ENCODE measurements at places on chromosomes 3 and 15.

GRCh38 chr3:52231502-52232278 lies 6.2 kb upstream of the TLR9 start:
- DNase-seq = peak; percentile 20

- no peak for DNase-seq
These were observed 834.5 kb downstream of the ZPLD1 start for GRCh38 chr3:103269287-103269686.

- DNase-seq = no peak
These were observed 81.5 kb downstream of the CPN2 start for GRCh38 chr3:194269610-194270145.

DNA sequence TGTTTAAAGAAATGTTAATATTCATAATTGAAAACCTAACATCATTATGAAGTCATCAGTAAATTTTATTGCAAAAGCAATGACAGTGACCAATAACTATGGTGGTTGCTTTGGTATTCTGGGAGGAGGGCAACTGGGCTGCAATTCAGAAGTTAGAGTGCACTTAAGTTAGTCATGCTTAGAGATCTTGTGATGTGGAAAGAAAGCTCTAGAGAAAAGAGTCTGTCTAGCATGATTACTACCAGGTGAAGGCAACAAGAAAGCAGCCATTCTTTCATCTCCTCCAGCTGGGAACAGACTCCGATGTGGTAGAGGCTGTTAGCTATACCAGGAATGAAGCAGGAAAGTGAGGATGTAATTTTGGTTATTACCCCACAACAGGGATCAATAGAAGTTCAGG lies 625.6 kb downstream of the SI start:
- DNase-seq = no peak

DNA sequence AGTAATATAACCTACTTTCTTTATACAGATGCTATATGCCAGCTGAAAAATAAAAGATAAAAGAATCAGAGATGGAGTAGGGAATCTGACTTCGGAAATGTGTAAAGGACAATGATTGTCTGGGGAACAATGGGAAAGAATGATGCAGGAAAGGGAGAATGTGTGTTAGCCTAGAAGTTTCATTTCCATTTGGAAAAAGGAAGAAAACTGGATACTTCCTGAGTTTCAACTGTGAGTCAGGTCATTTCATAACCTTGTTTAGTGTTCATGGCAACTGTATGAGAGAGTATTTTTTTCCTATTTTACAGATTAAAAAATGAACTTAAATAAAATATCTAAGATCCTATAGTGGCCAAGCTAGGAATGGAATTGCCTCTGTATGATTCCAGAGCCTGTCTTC lies 261.3 kb upstream of the NECTIN3 start:
- no peak for DNase-seq

DNA sequence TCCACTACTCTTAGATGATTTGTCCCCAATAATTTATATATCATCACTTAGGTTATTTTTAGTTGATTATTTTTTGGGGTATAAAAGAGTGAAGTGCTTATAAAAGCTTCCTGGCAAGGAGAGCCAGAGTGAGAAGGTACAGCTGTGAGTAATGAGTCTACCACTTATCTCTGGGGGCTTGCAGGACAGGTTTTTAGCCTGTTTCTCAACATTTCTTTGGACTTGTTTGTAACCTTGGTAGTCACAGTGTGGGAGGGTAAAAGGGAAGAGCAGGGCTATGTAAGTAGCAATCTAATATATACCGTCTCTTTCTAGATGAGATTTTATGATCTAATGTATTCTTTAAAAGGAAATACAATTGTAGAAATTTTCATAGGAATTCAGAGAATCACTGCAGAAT lies 321.3 kb upstream of the GOLIM4 start:
- no peak for DNase-seq

DNA sequence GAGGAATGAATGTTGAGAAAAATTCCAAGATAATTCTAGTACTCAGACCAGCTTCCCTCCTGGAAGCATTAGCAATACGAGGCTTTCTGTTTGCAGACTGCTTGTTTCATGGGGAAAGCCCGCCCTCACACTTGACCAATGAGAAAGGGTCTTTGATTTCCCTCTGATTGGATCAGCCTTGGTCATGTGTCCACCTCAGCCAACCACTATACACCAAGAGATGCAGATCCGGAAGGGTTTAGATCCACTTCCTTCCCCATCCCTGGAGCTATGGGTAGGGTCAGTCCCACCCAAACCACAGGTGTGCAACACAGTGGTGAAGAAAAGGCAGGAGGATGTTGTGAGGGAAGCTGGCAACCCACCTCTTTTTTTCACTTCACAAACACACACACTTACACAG lies 154.7 kb downstream of the SV2B start:
- DNase-seq = no peak

GRCh38 chr3:96175500-96175899 lies 638.9 kb upstream of the EPHA6 start:
- no peak for DNase-seq

DNA sequence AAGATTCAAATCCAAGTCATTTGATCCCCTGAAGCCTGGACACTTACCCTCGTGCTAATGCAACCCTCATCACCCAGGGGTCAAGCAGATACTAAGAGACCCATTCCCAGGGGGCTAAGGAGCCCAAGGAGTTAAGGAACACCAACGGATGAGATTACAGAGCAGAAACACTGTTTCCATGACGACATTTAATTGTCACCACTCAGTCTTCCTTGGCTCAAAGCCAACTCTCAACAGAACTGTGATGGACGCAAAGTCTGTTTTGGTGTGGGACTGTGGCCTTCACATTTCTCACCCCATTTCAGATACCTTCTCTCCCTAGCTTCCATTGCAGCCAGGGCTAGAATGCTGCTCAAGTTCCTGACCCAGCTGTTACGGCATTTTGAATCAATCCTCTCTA lies 383.5 kb upstream of the WNT5A start:
- DNase-seq = no peak

DNA sequence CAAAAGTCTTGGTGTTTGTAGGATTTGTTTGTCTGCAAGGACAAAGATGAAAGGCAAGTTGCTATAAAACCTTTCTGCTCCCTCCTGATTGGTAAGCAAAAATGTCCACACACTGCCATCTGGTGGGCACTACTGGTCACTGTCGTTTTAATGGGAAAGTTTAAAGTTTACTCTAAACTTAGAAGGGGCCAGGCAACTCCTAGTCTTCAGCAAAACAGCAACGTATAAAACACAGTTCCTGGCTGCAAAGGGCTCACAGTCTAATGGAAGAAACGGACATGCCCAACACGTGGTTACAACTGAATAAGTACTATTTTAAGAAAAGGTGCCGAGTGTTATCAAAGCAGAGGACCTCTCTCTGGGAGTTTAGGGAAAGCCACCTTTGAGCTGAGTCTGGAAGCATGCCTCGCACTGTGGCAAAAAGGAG lies 23.7 kb upstream of the TPRG1 start:
- no peak for DNase-seq

DNA sequence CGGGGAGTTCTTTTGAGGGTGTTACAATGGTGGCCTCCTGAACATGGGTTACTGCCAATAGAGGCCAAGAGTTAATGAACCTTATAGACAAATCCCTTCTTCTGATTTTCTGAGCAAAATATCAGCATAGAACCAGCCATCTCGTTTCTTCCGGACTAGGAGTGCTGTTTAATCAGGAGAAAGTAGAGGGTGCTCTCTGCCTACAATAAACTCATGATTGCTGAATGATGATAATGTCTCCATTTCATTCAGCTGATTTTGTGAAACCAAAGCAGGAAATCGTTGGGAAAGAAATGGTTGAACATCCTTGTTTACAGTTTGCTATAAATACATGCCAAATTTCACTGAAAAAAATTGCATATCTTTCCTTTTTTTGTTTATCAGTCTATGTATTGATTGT lies 142.8 kb upstream of the PLSCR5 start:
- no peak for DNase-seq

- no peak for DNase-seq
These were observed 67.1 kb downstream of the ATP8B4 start for GRCh38 chr15:50051811-50052419.

GRCh38 chr15:58401276-58401675 lies 30.5 kb upstream of the LIPC start:
- DNase-seq = no peak

GRCh38 chr3:129344540-129345220 lies 66.0 kb downstream of the HMCES start:
- no peak for DNase-seq

DNA sequence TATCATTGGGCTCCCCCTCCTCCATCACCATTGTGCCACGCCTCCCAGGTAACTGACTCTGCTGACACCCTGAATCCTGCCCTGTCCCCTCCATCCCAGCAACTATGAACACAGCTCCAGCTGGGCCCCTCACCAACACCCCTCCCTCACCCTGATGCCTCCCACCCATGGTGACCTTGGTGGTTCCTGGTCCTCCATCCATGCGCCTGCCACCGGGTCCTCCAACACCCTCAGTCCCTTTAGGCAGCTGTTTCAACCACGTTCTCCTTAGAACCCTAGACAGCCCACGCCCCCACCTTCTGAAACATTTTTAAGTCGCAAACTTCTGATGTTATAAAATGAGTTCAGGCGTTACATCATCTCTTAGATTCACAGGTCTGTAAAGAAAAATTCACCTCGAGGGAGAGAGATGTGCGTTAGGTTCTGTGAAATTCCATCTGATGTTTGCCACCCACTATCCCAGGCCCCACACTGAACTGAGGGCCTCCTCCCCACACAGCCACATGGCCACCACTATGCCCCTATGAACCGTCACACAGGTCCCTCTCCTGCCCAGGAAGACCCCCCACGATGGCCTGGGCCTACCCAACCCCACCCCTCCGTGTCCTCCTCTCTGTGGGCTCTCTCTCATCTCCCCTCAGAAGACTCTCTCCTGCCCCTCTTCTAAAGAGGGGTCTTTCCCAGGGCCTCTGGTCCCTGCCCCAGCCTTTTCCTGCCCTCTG lies 29.8 kb downstream of the PCSK6 start:
- DNase-seq = no peak

- no peak for DNase-seq
These were observed 32.9 kb downstream of the VGLL4 start for GRCh38 chr3:11610700-11611275.

DNA sequence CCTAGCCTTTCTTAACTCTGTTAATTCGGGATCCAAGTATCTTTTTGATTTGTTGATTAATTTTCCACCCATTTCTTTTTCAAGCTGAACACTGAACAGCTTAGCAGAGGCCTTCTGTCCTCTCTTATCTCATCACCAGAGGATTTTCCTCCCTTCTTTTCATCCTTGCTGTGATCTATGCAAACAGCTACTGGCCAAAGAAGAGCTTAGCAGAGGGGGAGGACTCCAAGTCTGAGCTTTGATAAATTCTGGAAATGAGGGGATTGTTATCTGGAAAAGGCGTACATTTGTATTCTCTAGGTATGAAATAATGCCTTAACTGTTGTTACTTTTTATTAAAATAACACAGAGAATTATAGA lies 13.4 kb downstream of the DZIP3 start:
- DNase-seq = no peak
